ENCODE measurements at places on chromosomes 3 and 15.

DNA sequence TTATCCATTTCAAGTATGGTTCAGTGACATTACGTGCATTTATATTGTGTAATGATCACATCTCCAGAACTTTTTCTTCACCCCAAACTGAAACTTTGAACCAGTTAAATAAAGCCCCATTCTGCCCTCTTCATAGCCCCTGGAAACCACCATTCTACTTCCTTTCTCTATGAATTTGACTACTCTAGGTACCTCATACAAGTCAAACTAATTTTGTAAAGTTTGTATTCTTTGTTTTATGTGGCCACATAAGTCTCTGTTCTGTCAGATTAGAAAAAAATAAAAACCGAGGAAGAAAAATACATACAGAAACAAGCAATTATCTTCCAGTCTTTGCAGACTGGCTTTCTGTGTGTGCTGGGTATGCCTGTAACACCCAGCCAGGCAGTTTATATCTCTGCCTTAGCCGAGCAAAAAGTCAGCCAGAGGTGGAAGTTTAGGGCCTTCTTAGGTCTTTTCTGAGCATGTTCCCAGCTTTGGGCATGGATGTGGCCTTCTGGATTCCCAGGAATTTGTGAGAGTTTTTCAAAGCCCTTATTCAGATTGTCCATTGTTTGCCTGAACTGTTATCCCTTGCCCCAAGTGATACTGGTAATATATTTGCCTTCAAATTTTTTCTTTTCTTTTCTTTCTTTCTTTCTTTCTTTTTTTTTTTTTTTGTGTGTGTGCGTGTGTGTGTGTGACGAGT is 6.0 kb upstream of the GRAMD1C start:
- no peak for DNase-seq

- no peak for DNase-seq
Observed at GRCh38 chr15:51692154-51692553, 10.9 kb downstream of the SCG3 start.

DNA sequence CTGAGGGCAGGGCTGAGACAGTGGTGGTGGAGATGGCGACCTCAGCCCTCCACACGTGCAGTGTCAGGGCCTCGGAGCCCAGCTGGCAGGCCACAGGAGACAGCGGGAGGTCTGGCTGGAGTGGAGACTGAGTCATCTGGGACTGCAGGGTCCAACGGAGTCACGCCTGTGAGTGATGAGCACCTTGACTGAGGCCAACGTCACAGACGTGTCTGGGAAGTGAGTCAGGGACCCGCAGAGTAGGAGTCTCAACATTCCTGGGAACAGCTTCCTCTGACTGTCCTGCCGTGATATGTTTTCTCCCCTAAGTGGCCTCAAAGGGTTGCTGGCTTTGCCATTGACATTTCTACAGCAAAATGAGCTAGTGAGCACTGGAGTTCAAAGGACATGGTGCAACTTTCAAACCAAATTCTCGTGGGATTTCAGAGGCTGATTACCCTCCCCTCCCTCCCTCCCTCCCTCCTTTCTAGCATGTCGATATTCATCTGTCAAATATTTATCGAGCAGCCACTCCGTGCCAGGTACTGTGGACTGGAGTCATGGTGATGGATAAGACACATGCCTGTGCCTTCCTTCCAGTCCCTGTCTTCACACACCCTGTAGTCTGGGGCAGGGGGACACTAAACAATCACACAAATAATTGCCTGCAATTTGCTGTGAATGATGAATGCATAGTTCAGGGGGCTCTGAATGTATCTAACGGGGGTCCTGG is 53.3 kb upstream of the AMOTL2 start:
- peak; percentile 96 for DNase-seq

DNA sequence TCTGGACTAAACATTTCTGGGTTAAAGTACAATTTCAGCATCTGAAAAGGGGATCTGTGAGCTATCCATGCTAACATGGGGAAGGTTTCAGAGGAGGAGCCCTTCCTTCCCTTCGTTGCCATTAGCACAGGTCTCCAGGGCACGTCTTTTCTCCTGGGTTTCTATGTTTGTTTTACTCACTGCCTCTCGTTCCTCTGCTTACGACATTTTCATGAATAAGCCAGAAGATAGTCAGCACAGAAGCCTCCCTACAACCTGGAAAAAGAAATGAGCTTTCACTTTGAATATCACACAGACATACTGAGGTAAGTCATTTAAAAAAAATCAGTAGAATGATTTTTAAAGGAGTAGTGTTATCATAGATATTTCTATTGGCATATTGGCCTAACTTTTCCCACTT is 117.2 kb upstream of the KCNMB2 start:
- DNase-seq, result no peak

DNA sequence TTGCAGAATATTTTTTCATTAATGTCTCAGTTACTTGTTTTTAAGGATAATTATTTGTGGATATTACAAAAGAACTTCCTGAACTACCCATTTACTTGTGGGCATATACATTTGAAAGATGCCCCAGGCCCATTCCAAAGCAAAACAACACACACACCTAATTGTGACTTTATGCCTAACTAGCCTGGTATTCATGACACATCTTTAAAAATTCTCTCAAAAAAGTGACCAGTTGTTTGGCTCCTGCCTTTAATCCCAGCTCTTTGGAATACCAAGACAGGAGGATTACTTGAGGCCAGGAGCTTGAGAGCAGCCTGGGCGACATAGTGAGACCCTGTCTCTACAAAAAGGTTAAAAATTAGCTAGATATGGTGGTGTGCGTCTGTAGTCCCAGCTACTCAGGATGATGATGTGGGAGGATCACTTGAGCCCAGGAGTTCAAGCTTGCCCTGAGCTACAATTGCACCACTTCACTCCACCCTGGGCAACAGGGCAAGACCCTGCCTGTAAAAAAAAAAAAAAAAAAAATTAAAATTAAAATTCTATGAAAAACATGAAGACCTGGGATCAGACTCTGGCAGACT is 51.7 kb upstream of the SLC4A7 start:
- DNase-seq, result no peak

DNA sequence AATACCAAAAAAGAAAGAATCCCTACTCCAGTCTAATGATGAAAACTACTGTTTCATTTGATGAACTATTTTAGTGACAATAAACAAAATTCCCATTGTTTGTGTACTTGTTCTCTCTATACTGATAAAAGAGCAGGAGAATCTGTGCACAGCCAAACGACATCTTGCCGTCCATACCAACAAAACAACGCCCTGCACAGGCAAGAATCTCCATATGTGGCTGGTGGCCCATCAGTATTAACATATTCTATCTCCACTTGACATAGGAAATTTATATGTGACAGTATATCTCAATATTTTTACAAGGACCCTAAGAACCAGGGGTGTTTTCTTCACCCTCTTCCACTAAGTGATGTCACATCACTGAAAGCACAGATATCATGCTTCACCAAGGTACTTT is 279.5 kb downstream of the ULK4 start:
- DNase-seq, result no peak

DNA sequence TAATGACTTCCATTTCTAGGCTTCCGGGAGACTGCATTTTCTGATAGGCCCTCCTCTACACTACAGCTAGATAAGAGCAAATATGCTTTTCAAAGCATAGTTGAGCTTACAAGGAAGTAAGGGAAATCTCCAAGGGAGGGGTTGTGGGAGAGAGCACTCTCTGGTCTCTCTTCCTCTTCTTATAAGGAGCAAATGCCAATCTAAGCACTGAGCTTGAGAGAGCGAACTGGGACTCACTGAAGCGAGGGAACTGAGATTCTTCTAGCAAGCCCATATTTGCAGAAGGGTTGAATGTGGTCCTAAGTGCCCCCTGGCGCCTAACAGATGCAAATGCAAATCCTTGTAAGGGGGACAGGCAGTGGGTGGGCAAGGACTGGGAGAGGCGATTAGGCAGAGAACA is 164.8 kb downstream of the ERC2 start:
- peak; percentile 26 for DNase-seq

- DNase-seq, result peak; percentile 3
Observed at GRCh38 chr3:26712211-26713026, 89.8 kb downstream of the LRRC3B start.

Data from HTR-8/SVneo (cell line).